Thoracic aorta (tissue), 2 donors: ENCODE measurements at places on chromosomes 1 and 21. TPM values are rescaled to one million over a fixed set of nuclear protein-coding genes. Genes with fewer than 3 reads are reported as not detected.

SLAMF8 gene
- 9.9 TPM for total RNA-seq

- DNase-seq = no peak
These were observed 49.4 kb downstream of the MAN1A2 start for GRCh38 chr1:117416546-117417125.

GRCh38 chr1:21324368-21325141, 34.3 kb upstream of the ECE1 start:
- DNase-seq = peak; percentile 89

- no peak for DNase-seq
These were observed 27.4 kb downstream of the HIVEP3 start for GRCh38 chr1:41891199-41891896.

- no peak for DNase-seq
These were observed 618 bp upstream of the SERTAD4 start for GRCh38 chr1:210231846-210232510.

- no peak for DNase-seq
These were observed 21.9 kb downstream of the MTARC1 start for GRCh38 chr1:220808345-220809186.

DNA sequence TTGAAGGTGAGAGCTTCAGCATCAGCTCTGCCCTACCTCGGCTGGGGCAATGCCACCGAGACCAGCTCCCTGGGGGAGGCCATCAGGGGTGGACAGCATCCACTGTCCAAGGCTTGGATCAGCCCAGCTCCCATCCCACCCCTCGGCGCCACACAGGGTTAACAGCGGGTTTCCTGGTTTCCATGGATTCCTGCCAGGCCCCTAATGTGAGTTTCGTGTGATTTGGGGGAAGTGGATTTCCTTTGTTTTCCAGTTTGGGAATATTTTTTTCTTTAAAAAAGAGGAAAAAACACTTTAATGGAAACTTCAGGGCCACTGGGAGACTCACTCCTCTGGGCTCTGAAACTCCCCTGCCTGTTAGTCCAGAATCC, 34.3 kb downstream of the CASZ1 start:
- no peak for DNase-seq

RSPO1 gene
- total RNA-seq = 0.95 TPM

MPL gene
- total RNA-seq = not detected

KIF2C gene
- 0.42 TPM for total RNA-seq

DNA sequence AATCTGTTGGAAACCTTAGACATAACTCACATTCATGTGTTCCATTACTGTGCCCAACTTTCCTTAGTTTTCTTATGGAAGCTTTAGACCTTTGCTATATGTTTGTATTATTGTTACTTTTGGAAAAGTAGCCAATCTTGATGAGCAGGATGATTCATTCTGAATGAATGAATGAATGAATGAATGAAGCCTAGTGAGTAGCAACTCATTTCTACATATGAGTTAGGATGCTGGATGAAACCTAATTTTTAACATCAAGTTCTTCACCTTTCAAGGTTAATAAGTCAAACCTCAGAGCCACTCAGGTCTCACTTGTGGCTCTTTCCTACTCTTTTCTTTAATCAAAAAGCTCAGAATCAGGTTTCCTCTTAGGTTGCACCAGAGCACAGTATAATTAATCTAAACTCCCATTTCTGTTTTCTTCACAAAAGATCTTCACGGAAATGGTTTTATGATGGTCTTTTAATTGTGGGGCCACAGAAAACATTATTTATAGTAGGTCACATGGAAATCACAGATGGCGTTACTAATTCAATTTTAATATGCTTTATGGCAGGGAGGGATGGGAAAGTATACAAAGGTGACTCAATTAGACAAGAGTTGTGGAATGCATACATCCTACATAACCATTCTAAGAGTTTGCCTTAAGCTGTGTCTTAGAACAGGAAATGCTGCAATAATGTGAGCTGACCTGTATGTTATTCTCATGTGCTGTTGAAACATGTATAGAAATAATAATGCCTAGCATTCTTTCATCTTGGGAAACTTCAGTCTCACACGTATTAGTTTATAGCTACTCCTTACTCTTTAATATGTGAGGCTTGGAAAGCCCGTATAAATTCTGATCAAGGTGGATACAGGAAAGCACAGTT, 4.5 kb upstream of the DDX59 start:
- no peak for DNase-seq

- DNase-seq = no peak
These were observed 83.7 kb upstream of the CTTNBP2NL start for GRCh38 chr1:112312315-112312714.

DNA sequence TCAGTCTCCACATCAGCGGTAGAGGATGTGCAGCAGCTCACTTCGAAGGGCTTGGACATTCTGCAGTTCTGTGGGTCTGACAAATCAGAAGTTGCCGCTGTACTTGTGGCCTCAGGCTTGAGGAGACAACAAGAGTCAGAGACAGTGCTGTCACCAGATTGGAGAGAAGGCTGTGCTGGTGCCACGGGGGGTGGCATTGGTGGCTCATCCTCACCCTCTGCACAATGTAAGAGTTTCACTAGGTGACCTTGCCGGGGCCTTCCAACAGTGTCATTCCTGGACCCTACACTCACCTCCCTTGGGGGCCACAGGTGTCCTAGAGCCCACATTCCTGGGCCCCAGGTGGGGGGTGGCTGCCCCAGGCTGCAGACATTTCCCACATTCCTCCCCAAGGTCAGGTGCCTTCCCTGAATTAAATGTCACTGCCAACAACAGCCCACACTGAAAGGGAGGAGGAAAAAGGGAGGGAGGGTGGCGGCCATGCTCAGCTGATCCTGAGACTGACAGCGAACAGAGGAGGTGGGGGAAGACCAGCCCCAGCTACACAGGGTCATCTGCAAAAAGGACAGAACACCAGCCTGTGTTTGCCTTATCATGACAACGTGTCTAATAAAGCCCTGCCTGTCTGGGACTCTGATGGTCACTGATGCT, 46.4 kb downstream of the TMCC2 start:
- no peak for DNase-seq

DNA sequence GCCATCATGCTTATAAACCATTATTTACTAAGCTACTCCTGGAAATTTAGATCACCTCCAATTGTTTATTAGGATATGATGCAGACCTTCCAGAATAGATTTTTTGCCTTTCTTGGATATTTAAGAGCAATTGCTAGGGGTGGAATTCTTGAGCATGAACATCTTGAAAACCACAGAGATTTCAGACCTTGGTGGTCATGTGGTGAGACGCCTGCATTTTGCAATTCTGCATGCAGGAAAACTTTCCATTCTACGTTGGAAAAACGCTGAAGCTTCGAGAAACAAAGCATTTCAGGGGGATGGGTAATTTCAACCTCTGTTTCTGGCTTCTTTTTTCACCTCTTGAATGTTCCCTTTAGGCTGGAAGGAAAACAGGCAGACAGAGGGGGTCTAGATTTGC, 596.3 kb downstream of the KIF26B start:
- no peak for DNase-seq

DNA sequence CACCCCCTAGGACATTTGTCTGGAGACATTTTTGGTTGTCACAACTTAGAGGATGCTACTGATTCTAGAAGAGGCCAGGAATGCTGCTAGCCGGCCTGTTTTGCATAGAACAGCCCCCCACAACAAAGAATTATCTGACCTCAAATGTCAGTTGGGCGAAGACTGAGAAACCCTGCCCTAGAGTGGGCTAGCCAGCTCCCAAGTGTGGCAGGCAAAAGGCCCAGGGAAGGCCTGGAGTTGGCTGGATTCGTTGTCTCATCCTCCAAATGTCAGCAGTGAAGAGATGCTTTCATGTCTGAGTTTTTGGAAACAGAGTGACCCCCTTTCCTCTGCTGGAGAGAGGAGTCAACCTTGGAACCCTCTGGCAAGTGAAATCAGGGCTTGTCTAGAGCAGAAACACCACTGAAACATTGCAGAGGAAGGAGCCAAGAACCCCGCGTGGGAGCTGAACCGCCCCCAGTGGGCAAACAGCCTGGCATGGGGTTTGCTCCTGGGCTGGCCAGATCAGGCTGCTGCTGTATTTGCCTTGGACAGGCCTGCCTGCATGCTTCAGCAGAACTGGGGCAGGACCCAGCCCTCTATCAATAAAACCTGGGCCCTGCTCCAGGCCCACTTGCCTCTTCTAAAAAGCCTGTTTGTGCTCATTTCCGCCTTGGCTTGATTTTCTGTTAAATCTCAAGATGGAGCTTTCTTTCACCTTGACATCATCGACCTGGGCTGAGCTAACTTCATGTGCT, 32.9 kb downstream of the RASSF5 start:
- peak; percentile 57 for DNase-seq

DNA sequence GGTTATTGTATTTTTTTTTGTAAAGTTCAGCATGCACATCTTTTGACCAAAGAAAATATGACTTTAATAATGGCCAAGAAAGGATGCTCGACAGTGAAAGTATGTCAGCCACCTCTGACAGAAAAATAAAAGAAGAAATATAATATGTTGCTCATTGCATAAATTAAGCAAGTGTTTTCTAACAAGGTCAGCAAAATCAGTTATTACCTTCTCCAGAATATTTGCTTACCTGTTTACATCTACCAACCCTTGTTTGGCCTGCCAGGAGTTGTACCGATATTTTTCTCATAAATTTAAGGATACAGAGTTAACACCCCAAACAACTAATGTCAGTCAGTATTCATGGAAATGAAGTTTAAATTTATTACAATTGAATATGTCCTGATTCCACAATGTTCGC, 685.4 kb downstream of the PLA2G4A start:
- DNase-seq = no peak

- DNase-seq = no peak
These were observed 11.8 kb downstream of the PATJ start for GRCh38 chr1:61753998-61754508.

DNA sequence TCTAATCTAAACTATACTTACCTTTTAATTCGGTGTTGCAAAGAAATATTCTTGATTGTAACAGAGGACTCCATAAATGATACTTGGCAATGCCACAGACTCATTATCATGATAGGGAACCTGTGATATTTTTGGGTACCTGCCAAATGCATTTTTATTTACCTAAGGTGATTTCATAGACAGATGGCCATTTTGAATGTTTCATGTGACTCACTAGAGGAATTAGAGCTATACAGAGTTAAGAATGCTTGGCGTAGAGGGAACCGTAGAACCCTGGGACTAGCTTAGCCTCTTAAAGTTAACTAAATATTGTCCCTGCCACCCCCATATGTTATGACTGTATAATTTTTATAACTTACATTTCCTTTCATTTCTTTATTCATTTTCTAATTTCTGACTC, 136.1 kb downstream of the DISP1 start:
- no peak for DNase-seq

NR1I3 gene
- total RNA-seq = not detected

DNA sequence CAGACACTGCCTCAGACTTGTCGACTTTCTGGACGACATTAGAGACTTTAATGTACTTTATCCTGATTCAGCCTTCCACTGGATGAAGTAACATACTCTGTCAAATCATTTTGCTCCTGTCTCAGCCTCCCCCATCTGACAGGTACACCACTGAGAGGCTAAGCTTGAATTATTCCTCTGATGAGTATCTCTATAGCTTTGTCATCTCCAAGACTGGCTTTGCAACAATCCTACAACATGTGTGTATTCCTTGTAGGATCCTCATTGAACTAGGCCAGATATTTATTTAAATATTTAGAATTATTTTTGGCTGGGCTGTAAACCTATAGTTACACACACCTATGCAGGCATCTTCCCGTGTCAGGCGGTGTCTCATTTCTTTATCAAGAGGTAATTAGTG, 1.1 kb upstream of the TRIM58 start:
- DNase-seq = no peak

GCSAML gene
- 0.42 TPM for total RNA-seq

- no peak for DNase-seq
These were observed 19.8 kb downstream of the DBT start for GRCh38 chr1:100229681-100230443.

DNA sequence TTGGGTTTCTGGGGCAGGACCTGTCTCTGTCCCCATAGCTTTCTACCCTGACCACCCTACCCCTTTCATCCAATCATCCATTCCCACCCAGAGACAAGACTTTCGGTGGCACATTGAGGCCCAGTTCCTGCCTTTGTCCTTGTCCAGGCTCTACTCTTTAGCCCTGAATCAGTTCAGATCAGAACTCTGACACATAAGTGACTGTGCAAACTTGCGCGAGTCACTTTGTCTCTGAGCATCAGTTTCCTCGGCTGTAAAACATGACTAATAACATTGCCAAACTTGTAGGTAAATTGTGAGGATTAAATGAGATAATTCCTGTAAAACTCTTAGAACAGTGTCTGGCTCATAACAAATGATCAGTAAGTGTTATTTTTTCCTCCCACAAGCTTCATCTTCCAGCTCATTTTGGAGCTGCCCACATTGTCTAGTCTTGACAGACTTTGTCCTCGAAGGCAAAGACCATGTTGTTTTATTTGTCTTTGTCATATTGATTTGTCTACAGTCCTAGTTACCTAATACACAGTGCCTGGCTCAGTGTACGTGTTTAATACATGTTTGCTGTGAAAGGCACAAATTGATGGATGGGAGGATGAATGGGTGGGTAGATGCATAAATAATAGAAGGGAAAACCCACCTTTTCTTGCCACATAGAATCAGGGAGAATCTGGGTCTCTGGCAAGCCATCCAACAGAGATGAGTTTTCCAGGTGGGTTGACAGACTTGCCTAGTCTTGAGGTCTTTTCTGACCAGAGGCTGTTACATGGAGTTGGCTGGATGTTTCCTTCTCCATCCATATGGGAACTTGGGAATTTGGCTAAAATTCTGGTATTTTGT, 262.9 kb downstream of the OMA1 start:
- DNase-seq = no peak

DNA sequence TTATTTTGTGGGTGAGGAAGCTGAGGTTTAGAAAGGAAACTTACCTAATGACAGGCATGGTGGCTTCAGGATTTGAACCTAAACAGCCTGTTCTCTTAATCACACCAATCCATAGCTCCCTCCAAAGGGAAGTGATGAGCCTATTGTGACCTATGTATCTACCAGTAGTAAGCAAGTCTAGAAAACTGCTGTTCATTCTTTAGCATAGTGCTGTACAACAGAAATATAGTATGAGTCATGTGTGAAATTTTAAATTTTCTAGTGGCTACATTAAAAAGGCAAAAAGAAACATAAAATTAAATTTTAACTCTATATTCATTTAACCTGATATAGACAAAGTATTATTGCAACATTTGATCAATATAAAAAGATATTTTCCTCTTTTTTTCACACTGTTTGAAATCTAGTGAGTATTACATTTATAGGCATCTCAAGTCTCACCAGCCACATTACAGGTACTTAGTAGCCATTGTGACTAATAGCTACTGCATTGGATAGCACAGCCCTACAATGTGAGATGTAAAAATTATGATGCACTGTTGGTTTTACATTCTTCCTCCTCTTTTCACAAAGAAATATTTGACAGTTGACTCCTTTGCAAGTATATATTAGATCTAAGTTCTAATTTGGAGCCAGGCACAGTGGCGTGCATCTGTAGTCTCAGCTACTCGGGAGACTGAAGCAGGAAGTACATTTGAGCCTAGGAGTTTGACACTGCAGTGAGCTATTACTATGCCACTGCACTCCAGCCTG, 16.6 kb downstream of the IPO9 start:
- DNase-seq = no peak

- DNase-seq = no peak
These were observed 26.7 kb downstream of the BTG3 start for GRCh38 chr21:17585875-17586450.
